GM04504 (cell line): ENCODE measurements at places on chromosomes 1 and 21.

GRCh38 chr1:72937905-72938304, 655.6 kb upstream of the NEGR1 start:
- DNase-seq = no peak

DNA sequence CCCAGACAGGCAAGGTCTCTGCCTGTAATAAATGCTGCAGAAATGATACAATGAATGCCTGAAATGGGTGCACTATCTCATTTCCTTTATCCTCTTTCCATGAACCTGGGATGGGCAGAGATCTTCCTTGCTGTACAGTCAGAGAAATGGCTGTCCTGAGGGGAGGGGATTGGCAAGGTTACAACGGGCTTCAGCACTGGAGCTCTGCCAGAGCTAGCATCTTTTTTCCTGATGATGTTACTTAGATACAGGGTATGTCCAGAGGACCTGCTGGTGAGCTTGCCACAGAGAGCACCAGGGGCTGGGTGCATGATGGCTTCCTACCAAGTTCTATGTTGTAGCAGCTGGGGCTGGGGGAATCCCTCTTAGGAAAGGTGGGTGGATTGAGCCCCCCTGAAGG, 115.1 kb downstream of the PLXNA2 start:
- DNase-seq = no peak

DNA sequence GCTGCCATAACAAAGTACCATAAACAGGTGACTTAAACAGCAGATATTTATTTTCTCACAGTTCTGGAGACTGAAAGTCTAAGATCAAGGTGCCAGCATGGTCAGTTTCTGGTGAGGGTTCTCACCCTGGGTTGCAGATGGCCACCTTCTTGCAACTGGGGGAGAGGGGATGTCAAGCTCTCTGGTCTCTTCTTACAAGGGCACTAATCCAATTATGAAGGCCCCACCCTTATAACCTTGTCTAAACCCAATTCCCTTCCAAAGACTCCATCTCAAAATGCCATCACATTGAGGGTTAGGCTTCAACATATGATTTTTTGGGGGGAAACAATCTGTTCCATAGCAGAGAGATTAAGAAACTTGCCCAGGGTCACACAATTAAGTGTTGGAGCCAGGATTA, 24.8 kb upstream of the ANGPTL3 start:
- no peak for DNase-seq

DNA sequence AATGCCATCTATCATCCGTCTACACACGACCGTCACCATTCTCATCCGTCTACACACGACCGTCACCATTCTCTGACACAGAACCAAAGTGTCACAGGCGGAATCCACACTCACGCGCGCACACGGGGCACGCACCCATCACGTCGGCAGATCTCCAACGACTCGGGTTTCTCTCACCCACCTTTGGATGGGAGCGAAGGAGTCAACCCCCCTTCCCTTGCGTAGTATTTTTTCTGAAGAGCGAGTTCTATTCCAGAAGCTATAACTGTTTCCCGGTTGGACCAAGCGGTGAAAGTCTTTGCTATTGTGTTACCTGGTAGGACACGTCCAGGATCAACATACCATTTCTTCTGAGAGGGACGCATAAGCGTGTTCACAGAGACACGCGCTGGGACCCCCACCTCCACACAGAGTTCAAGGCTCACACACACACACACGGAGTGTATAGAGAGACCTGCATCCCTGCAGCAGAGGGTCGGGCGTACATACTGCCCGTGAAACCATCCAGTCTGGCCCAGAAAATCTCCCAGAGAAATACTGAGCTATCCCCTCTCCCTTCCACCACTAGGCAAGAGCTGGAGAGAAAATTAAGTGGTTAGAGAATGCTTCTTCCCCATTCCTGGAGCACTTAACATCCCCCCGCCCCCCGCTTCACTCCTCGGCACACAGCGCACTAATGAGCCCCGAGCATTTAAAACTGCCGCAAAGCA, 741 bp downstream of the DUSP10 start:
- no peak for DNase-seq

- DNase-seq = no peak
Measured at GRCh38 chr1:34621916-34622315, 132.9 kb upstream of the GJB5 start.

GRCh38 chr1:112320058-112320457, 76.0 kb upstream of the CTTNBP2NL start:
- no peak for DNase-seq

- no peak for DNase-seq
Measured at GRCh38 chr1:1005774-1006304, 5.9 kb upstream of the HES4 start.

GRCh38 chr1:16986962-16987361, 6.5 kb upstream of the MFAP2 start:
- no peak for DNase-seq

- DNase-seq = no peak
Measured at GRCh38 chr1:233627823-233628222, 13.9 kb downstream of the KCNK1 start.

GRCh38 chr1:186967656-186968394, 139.1 kb downstream of the PLA2G4A start:
- no peak for DNase-seq

- no peak for DNase-seq
Measured at GRCh38 chr1:113681596-113682337, 77.5 kb downstream of the PHTF1 start.

GRCh38 chr1:218371927-218372672, 27.0 kb downstream of the TGFB2 start:
- DNase-seq = peak; percentile 60

GRCh38 chr1:10910681-10911489, 101.6 kb upstream of the TARDBP start:
- no peak for DNase-seq

DNA sequence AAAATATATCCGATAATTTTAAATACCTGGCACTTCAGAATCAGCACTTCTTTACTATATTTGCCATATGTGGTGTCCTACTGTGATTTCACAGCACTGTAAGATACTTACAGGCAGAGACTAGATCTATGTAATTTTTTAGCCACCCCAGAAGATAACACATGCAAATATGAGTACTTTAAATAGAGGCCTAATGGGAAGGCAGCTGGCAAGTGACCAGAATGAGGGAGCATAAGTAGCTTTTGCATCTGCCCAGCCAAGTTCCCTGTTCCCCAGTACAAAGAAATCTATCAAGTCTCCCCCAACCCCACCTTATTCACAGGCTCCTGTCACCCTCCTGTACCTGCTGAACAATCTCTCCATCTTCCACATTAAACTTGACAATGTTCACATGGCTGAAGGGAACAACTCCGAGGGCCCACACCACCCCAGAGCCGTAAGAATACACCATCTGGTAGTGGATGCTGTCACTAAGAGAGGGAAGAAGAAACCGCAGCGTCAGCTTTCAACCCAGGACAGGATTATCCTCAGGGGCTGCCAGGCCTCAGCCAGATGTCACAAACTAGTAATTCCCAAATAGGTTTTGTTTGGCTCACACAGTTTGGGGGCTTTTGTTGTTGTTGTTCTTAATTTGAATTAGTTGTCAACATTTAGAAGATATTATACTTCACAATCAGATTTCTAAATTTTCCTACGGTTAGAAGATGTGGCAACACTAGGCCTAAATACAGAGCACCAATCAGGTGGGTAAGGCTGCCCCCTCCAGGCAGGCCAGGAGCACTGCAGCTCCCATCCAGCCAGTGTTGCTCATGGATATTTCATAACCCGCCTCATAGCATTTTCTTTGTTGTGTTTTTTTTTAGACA, 10.4 kb downstream of the EMC1 start:
- peak; percentile 47 for DNase-seq

DNA sequence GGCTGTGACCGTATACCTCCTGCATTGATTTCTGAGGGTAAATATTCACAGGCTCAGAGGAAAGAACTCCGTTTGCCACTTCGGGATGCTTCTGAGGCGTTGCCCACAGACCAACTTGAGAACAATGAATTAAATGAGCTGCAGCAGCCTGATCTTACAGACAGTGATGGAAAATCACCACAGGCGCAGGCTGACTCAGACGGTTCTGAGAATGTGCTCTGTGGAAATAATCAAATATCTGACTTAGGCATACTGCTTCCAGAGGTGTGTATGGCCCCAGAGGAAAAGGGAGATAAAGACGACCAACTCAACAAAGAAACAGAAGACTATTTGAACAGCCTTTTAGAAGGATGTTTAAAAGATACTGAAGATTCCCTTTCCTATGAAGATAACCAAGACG, 76.7 kb upstream of the SCCPDH start:
- no peak for DNase-seq

GRCh38 chr1:41837691-41838090, 81.0 kb downstream of the HIVEP3 start:
- DNase-seq = no peak

DNA sequence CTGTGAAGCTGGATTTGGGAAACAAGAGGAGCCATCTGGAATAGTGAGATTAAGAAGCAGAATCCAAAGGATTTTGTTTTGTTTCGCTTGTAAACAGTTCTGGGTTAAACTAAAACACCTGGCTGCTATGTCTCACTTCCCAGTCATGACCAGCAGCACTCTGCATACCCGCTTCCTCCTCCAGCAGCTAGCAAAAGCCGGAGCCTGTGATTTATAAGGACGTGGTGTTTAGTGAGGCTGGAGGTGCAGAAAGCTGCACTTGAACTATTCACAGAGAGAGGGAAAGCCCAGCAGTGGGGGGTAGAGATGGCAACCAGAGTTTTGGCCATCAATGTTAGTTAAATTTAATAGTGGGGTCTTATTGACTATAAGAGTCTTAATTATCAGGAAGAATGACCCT, 240.2 kb downstream of the AJAP1 start:
- no peak for DNase-seq

- no peak for DNase-seq
Measured at GRCh38 chr1:198575798-198576641, 35.5 kb upstream of the ATP6V1G3 start.

DNA sequence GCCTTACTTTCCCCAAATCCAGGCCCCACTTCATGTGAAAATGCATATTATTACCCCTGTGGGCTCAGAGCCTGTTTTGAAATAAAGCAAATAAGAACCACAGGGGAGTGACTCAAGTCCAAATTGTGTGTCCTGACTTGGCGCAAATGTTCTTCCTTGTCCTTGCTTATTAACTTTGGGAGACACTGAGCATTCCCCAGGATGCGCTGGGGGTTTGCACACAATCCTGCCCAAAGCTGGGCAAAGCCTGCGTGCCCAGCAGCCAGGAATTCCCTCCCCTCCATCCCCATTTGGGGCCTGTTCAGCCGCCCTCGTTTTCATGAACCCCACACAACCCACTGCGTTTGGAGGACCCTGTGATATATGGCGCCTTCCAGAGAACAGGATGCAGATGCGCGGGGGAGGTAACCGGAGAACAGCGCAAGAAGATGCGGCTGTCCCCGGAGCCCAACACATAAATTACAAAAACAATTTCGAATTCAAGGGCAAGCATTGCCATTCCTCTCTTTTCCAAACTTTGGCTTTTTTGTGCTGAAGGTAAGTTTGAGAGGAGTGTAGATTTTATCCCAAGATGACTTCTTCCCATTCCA, 42.4 kb upstream of the CLDN14 start:
- no peak for DNase-seq

- DNase-seq = peak; percentile 97
Measured at GRCh38 chr1:165898837-165899236, 71.4 kb downstream of the UCK2 start.

DNA sequence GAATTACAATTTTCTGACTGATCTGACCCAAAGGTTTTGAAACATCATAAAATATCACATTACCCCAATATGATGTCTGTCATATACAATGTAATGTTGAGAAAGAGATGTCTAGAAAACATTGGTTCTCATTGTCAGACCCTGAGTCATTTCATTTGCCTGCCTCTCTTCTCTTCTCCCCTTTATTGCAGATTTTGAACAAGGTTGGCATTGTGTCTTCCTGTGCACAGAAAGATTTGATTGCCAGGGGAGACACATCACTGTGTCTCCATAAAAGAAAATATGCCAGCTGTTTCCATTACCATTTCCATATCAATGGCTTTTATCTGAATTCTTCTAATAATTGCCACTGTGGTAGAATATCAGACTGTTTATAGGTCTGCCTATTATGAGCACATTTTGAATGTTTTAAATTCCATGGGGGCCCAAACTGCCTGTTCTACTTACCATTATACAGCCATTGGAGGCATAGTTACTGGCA, 65.6 kb downstream of the IFI44 start:
- DNase-seq = no peak

GRCh38 chr1:164780863-164781262, 221.9 kb downstream of the PBX1 start:
- peak; percentile 79 for DNase-seq

DNA sequence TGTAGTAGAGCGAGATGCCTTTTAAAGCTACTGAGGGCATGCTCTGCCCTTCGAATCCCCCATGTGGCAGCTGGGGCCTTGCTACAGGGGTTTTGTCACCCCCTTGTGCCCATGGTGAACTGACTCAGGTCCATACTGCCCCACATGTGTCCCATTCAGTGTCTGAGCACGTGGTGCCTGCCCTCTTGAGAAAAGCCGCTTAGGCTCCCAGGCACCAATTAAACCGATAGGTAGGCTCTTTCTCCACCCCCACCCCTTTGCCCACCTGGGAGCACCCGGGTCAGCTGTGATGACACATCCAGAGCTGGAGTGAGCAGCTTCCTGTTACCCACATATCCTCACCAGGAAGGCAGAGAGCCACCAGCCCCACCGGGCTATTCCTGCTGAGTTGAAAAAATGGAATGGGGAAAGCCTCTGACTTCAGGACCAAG, 30.5 kb downstream of the TMCC2 start:
- no peak for DNase-seq

- DNase-seq = no peak
Measured at GRCh38 chr1:162264108-162264507, 112.5 kb downstream of the SPATA46 start.

DNA sequence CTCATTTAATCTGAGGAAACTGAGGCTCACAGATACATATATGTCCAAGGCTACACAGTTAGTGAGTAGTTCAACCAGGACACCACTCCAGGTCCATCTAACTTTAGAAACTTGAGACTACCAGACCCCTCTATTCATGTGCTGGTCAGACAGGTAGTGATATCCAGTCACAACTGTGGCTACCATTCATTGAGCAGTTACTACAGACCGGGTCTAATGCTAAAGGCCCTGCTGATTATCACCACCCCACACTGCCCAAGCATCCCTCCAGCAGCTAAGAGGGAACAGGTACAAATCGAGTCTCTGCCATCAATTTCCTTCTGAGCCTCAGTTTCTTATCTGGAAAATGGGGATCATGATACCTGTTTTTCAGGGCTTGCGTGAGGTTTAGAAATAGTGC, 5.3 kb downstream of the HPCA start:
- no peak for DNase-seq

- DNase-seq = no peak
Measured at GRCh38 chr1:236281198-236281653, 532 bp downstream of the ERO1B start.

- DNase-seq = no peak
Measured at GRCh38 chr1:43305461-43305860, 4.7 kb downstream of the TIE1 start.
